ENCODE measurements at places on chromosomes 4 and X. TPM values are rescaled to one million over a fixed set of nuclear protein-coding genes. Genes with fewer than 3 reads are reported as not detected.

The RTL9 gene
- not detected for total RNA-seq

The RENBP gene
- total RNA-seq, result 12.8 TPM

The PF4V1 gene
- total RNA-seq, result not detected

The FRMPD3 gene
- total RNA-seq, result not detected

The RPS3A gene
- 1,686 TPM for total RNA-seq

The CTAG2 gene
- not detected for total RNA-seq

The CXorf49 gene
- total RNA-seq, result not detected

The SASH3 gene
- total RNA-seq, result 129 TPM

The IL21 gene
- total RNA-seq, result 138 TPM

The FAM9C gene
- 0.05 TPM for total RNA-seq

The ADH1A gene
- total RNA-seq, result not detected

DNA sequence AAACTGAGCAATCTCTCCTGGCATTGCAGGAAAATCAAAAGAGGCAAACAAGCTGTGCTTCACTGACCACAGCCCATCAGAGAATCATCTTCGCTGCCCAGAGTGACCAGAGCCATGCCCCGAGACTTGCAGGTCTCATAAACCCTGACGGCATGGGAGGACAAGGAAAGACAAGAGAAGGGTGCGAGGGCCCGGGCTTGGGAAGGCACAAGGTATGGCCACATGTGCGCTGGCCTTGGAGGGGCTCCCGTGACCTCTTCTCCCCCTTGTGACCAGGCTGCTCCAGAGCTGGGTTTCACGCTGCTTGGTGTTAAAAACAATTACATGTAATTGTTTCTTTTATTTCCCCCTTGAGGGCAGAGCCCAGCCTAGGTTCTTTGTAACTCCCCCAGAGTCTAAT lies 20.8 kb downstream of the DCTD start:
- DNase-seq, result no peak
- no peak overlapping the region for H3K27ac ChIP-seq
- H3K4me3 ChIP-seq, result no peak overlapping the region
- no peaks in the 10 kb centered on the region for H3K27me3 ChIP-seq

GRCh38 chr4:96035727-96036126 lies 195.8 kb downstream of the PDHA2 start:
- no peak for DNase-seq
- H3K36me3 ChIP-seq, result no peaks in the 10 kb centered on the region
- no peaks in the 10 kb centered on the region for H3K27me3 ChIP-seq
- no peak overlapping the region for H3K4me3 ChIP-seq
- no peaks in the 10 kb centered on the region for H3K4me1 ChIP-seq
- H3K27ac ChIP-seq, result no peak overlapping the region

DNA sequence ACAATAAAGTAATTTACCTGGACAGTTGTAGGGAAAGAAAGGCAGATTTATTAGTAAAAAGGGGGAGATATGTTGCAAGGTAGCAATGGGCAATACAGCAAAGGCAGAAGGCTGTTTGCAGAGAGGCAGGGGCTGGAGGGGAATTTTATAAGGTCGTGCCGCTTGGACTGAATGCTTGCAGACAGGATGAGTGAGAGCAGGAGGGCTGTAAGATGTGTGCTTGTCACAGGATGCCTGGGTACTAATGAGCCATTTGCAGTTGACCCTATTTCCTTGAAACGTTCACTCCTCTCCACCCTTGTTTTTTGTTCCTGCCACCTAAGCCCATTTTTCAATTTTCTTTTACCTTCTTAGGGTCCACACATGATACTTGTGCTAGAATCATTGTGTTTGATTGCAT lies 214.7 kb downstream of the TRAM1L1 start:
- H3K4me3 ChIP-seq, result no peak overlapping the region
- no peaks in the 10 kb centered on the region for H3K27me3 ChIP-seq
- no peaks in the 10 kb centered on the region for H3K36me3 ChIP-seq
- no peak overlapping the region for H3K27ac ChIP-seq
- no peak for DNase-seq

DNA sequence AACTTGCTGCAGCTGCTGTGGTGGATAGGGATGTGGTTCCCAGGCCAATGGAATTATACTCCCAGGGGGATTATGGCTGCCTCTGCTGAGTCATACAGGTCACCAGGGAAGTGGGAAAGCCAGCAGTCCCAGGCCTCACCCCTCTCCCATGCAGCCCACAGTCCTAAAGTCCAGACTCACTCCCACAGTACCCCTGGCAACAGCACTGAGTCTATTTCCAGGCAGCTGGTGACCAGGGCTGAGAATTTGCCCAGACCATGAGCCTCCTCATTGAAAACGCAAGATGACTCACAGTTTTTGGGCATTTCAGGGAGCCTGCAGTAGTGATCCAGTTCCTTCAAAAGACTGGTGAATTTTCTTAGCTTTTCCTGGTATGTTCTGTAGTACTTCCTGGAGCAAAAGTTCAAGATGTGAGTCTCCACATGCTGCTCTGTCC lies 137.6 kb downstream of the NPNT start:
- H3K4me3 ChIP-seq, result no peak overlapping the region
- no peaks in the 10 kb centered on the region for H3K4me1 ChIP-seq
- H3K36me3 ChIP-seq, result no peaks in the 10 kb centered on the region
- no peaks in the 10 kb centered on the region for H3K27me3 ChIP-seq

GRCh38 chr4:184346682-184347081 lies 127.7 kb downstream of the IRF2 start:
- no peak overlapping the region for H3K4me3 ChIP-seq
- peaks cover 3% of the 10 kb centered on the region for H3K36me3 ChIP-seq
- peak overlapping the region; percentile 10 for H3K27ac ChIP-seq
- H3K4me1 ChIP-seq, result peaks cover 23% of the 10 kb centered on the region
- DNase-seq, result no peak

- H3K4me1 ChIP-seq, result no peaks in the 10 kb centered on the region
- H3K27me3 ChIP-seq, result no peaks in the 10 kb centered on the region
- H3K36me3 ChIP-seq, result no peaks in the 10 kb centered on the region
- H3K27ac ChIP-seq, result no peak overlapping the region
- no peak for DNase-seq
These were observed 755.1 kb upstream of the IGFBP7 start for GRCh38 chr4:57865264-57865663.

GRCh38 chr4:87524456-87524855 lies 4.7 kb downstream of the SPARCL1 start:
- H3K27me3 ChIP-seq, result peaks cover 3% of the 10 kb centered on the region
- H3K4me3 ChIP-seq, result no peak overlapping the region
- H3K36me3 ChIP-seq, result peaks cover 2% of the 10 kb centered on the region

DNA sequence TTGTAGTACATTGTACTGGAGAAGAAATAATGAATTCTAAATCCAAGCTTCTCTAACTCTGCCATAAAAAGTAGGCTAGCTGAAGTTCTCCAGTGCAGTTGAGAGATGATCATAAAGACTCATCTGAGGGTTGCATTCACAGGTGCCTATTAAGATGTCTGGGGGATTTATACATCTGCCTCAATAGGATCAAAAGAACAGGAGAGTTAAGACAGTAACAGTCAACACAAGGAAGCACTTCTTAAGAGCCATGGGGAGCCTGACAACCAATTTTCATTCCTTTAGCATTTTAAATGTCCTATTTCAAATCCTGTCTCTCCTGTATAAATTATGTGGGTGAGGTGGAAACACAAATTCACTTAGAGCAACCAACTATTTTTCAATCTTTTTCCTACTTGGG lies 432.4 kb upstream of the NWD2 start:
- H3K4me3 ChIP-seq, result no peak overlapping the region
- no peak for DNase-seq
- H3K4me1 ChIP-seq, result no peaks in the 10 kb centered on the region
- H3K36me3 ChIP-seq, result no peaks in the 10 kb centered on the region
- no peak overlapping the region for H3K27ac ChIP-seq

GRCh38 chrX:7828594-7828993 lies 14.4 kb upstream of the VCX start:
- H3K36me3 ChIP-seq, result no peaks in the 10 kb centered on the region
- no peak overlapping the region for H3K4me3 ChIP-seq
- no peaks in the 10 kb centered on the region for H3K4me1 ChIP-seq
- no peak overlapping the region for H3K27ac ChIP-seq
- no peak for DNase-seq

- no peaks in the 10 kb centered on the region for H3K36me3 ChIP-seq
- H3K4me1 ChIP-seq, result no peaks in the 10 kb centered on the region
- DNase-seq, result no peak
- H3K27ac ChIP-seq, result no peak overlapping the region
These were observed 494.5 kb downstream of the CFAP47 start for GRCh38 chrX:36414056-36414455.
